ENCODE measurements at places on chromosomes 2 and 18.

DNA sequence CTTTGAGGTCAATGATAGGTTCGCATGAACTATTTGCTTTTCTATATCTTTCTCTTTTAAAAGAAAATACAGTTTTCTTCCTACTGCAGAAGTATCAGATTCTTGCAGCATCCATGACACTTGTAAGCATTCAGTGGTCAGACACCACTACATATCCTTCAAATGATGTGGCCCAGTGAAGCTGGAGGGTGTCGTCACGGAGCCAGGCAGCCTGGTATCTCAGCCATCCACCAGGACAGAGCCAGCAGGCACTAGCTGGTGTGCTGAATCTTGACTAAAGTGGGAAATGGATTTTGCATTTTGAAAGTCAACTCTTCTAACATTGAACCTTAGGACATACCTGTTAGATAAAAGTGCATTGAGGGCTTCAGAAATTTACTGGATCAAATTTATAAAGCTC is 5.4 kb downstream of the KLHL14 start:
- DNase-seq: no peak

DNA sequence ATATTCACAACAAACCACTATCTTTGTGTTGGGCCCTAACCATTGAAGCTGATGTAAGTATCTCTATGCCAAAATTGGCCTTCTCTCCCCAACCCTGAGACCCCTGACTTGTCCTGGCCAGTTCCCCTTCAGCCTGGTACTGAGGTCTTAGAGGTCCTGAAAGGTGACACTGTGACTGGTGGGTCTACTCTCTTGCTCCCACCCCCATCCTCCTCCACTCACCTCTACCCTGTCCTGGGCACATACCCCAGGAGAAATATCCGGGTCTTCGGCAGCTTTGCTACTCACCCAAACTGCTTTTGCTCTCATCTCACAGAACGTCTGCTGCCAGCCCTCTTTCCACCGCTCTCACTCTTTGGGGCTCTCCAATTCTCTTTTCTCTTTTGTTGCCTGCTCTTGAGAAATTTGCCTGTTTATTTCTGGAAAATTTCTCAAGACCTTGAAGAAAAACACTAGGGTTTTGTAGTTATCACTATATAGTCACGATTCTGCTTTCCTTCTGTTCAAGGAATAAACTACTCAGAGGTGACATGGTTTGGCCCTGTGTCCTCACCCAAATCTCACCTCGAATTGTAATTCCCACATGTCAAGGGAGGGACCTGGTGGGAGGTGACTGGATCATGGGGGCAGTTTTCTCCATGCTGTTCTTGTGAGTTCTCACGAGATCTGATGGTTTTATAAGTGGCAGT is 133.8 kb upstream of the PKDCC start:
- DNase-seq: no peak

DNA sequence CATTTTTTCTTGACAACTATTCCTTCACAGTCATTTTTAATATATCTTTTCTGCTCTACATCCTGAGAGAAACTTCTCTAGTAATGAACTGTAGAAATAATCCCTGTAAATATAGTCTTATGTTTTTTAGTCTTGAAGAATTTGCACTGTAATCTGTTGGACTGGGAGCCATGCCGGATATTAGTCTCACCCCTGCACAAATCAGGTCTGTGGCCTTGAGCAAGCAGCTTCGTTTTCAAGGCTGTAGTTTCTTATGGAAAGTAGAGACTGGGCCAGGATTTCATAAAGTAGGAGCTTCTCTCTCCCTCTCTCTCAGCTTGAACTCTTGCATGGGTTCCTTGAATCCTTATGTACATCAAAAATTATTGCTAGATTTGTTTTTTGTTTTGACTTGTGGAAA is 8.7 kb downstream of the FARP2 start:
- no peak for DNase-seq

- no peak for DNase-seq
Measured at GRCh38 chr2:122239440-122239839, 484.0 kb downstream of the TSN start.

GRCh38 chr2:191929288-191929687 is 82.4 kb upstream of the CAVIN2 start:
- no peak for DNase-seq

DNA sequence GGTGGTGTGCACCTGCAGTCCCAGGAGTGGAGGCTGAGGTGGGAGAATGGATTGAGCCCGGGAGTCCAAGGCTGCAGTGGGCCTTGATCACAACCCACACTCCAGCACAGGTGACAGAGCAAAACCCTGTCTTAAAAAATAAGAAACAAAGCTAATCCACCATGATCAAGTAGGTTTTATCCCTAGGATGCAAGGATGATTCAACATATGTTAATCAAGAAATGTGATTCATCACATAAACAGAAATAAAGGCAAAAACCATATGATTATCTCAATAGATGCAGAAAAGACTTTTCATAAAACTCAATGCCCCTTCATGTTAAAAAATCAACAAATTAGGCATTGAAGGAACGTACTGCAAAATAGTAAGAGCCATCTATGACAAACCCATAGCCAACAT is 58.1 kb downstream of the CCBE1 start:
- peak; percentile 9 for DNase-seq

GRCh38 chr2:6069381-6069780 is 377.2 kb downstream of the SOX11 start:
- no peak for DNase-seq

DNA sequence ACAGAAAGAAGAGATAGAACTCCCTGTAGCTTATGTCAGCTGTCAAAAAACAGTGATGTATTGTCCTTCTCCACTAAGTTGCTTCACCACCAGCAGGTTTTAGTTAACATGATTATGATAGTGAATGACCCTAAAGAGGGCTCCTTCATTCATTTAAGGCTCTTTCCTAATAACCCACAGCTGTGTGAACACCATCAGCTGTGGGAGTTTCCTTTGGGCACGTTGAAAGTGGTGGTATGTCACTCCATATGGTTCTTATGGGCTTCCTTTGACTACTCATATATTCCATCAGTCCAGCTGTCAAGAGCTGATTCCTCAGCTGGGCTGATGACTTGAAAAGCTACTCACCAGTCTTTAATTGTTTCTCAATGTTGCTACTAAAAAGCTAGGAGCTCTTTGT is 210.3 kb downstream of the UBE2E3 start:
- DNase-seq: no peak

- DNase-seq: no peak
Measured at GRCh38 chr2:19882286-19882685, 19.5 kb downstream of the TTC32 start.

DNA sequence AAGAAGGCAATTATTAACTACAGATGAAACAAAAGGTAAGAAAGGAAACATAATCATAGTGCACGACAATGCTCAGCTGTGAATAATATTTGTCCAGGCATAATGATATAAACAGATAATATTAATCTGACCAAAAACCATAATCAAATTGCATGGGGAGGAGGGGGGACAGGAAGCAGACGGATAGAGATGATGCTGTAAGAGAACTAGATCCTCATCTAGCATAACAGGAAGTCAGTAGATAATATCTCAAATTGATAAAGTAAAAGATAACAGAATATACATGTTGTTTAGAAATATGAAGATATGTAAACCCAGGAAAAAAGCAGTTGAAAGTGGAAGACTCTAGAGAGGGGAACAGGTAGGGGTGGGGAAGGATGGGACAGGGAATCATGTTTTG is 84.9 kb upstream of the TGFA start:
- no peak for DNase-seq

- DNase-seq: peak; percentile 76
Measured at GRCh38 chr2:119756837-119757236, 2.9 kb upstream of the PTPN4 start.

- DNase-seq: no peak
Measured at GRCh38 chr2:110843496-110843895, 111.1 kb downstream of the ACOXL start.

DNA sequence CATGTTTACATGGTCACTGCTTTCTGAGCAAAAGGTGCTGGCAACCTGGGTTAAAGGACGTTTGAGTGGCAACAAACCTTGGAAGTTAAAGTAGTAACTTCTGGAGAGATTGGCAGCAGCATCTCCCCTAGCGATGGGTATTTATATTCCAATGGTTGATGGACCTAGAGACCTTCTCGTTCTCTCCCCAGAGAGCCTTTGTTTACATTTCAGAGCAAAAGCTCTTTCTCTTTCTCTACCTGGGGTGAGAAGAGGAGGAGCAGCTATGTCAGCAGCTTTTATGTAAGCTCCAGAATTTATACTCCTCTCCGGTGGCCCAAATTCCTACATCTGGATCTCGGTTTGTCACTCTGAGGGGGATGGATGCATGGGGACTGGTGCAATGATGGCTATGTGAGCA is 213.7 kb upstream of the ARL4C start:
- DNase-seq: no peak

DNA sequence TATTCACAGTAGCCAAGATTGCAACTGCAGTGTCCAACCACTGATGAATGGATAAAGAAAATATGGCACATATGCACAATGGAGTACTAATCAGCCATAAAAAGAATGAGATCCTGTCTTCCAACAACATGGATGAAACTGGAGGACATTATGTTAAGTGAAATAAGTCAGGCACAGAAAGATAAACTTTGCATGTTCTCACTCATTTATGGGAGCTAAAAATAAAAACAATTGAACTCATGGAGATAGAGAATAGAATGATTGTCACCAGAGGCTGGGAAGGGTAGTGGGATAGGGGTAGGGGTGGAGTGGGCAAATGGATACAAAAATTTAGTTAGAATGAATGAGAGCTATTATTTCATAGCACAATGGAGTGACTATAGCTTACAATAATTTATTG is 305.5 kb upstream of the ETAA1 start:
- no peak for DNase-seq

DNA sequence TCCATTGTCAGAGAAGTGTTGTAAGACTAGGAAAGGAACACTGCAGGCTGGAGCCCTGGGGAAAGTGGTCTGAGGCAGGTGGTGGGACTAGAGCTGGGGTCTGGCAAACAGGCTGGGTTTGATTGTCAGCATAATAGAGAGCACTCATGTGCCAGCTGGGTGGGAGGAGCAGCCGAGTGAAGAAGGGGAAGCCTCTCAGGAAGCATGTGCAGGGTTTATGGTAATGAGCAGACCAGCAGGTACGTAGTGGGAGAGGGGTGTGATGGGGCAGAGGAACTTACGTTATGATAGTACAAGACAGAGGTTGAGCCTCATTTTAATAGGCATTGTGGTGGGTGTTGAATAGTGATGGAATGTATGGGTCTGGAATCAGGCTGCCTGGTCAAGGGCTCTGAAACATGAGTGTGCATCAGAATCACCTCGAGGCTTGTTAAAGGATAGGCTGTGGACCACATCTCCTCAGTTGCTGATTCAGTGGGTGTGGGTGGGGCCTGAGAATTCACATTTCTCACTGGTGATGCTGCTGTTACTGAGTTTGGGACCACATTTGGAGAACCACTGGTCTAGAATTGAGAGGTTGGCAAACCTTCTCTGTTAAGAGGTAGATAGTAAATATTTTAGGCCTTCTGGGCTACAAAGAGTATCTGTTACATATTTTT is 1.7 kb upstream of the MGAT5 start:
- DNase-seq: no peak

DNA sequence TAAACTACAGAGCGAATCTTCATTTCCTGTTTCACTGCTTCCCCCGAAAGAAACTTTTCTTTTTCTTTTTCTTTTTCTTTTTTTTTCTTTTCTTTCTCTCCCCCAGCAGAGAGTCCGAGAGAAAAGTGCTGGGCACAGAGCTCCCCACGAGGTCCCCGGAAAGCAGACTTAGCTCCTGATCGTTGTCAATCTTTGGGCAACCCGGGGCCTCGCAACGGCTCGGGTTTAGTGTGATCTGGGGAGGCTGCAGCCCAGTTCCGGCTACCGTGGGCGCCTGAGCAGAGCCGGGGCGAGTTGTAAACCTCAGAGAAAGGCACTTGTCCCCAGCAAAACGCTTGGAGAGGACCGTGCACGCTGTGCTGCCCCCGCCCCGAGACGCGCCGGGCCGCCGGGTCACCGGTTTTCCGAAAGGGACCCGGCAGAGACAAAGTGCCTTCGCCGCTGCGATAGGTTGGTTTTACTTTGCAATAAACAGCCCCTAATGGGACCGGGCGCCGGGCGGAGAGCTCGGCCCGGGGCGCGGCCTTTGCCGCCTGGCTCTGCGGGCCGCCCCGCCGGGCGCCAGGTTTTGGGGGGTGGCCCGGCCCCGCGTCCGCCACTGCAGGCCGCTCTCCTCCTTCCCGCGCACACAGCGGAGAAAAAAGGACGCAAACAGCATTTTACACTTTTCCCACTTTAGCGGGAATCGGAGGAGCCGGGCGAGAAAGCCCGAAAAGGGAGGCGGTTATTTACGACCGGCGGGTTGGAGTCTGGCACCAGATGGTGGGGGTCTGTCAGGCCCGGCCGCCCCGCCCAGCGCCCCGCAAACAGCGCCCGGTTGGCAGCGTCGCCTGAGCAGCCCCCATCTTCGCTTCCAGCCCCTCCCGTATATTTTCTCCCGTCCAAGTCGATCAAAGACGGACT is 136.0 kb downstream of the INSIG2 start:
- DNase-seq: no peak

DNA sequence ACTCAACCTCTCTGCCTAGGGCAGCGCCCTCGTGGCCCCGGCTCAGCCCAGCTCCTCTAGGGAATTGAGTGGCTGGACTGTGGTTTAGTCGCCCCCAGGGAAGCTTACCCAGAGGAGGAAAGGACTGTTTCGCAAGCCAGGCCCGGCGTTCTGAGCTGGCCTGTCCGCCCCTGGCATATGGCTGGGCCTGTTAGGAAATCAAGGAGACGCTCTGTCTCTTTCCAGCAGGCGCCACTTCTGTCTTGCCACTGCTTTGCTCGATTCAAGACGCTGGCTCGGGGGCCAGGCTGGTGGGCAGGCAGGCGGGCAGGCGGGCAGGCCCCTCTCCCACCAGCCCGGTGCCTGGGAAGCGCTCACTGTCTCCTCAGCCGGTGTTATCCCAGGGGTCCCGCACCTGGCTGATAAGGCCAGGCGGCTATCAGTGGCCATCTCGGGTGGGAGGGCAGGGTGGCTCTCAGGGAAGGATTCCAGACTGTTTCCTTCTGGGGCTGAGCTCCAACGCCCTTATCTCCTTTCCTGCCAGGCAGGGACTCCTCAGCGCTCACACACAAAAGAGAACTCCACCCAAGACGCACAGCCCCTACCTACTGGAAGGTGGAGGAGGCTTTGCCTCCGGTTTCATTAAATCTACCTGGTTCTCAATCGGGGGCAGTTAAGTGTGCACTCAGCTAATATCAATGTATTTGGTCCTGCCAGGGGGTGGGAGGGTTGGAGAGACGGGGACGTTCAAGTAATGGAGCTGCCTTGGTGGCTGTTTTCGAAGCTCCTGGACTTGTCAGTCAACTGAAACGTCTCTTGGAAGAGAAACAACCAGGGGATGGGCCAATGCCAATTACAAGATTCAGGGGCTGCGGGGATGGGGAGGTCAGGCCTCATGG is 109.1 kb downstream of the SMAD7 start:
- DNase-seq: no peak

GRCh38 chr2:71604726-71605120 is 151.4 kb downstream of the DYSF start:
- no peak for DNase-seq

DNA sequence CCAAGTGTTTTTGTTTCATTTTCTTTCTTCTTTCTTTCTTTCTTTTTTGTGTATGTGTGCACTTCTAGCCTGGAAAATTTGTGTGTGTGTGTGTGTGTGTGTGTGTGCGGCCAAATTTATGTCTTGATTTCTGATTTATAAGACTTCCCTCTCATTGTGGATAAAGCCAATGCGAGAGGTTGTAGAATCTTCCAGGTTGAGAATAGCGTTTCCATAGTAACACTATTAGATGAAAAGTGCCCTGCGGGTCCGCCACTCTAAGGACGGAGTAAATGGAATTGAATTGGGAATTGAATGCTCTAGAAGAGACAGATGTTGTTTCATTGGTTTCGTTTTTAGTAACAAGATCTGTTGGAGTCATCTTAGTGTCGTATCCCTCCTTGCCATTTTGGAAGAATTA is 81.6 kb downstream of the MEIS1 start:
- no peak for DNase-seq

Measured in PC-3 (cell line).